ENCODE measurements at places on chromosomes 6 and 20.
A peak's percentile ranks its signal among the peaks of the same experiment; 100 is the strongest.

GRCh38 chr20:1628621-1629020 lies 8.8 kb upstream of the SIRPB1 start:
- DNase-seq, result no peak

GRCh38 chr6:75205776-75206575 lies at the start of gene COL12A1:
Gene COL12A1, minus strand, starts transcription at chr6:75206053. Its CDS starts 3,261 bp downstream, at chr6:75202792.
- no peak for DNase-seq

GRCh38 chr6:129696028-129696418 lies 14.0 kb downstream of the ARHGAP18 start:
- no peak for DNase-seq

- peak; percentile 26 for DNase-seq
These were observed 1.8 kb downstream of the RPL10A start for GRCh38 chr6:35469751-35470662.

DNA sequence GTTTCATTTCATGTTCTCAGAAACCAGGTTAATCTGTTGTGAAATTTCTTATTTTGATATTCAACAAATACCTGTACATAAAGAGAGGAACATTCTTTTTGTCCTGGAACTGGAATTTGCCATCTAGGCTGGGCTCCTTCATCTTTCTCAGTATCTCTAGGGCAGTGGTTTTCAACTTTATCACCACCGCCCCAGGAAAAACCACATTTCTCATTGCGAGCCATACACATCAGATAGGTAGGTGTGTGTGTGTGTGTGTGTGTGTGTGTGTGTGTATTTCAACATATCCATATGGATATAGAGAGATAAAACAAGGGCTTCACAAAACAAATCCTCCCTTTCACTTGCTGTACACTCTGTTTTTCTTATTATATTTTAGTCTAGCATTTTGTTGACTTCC lies 24.1 kb downstream of the BFSP1 start:
- no peak for DNase-seq

DNA sequence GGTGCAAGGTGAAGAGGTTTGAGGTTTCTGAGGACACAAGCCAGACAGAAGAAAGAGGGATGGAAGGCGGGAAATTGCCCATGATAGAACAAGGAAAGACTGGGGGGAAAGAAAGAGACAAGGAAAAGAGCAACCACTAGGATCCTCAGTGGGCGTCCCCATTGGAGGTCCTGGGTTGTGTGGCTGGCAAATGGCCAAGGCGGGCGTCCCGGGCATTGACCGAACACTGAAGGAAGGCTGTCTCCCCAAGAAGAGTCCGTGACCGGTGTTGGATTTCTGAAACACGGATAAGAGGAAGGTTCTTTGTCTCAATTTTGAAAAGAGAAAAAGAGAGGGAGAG lies 746.6 kb upstream of the ADGRB3 start:
- no peak for DNase-seq

- no peak for DNase-seq
These were observed 157.5 kb downstream of the CEBPB start for GRCh38 chr20:50348096-50348495.

DNA sequence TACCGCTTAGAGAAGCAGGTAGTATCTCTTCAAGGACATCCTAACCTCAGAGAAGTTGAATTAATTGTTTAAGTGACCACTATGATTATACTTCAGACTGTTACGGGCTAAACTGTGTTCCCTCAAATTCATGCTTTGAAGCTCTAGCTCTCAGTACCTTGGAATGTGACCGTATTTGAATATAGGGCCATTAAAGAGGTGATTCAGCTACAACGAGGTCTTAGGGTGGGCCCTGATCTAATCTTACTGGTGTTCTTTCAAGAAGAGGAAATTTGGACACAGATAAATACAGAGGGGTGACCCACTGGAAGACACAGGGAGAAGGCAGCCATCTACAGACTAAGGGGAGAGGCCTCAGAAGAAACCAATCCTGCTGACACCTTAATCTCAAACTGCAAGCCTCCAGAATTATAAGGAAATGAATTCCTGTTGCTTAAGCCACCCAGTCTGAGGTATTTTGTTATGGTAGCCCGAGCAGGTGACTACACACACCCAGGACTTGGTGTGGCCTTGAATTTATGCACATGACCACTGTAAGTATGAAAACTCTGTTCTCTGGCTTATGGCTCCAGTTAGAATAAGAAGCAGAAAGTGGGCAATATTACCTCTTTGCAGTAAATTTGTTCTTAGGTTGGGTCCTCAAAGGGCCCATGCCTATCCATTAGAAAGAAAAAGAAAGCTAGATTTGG lies 249.1 kb downstream of the DHX35 start:
- DNase-seq, result no peak

GRCh38 chr6:13355043-13355945 lies 27.0 kb upstream of the TBC1D7 start:
- no peak for DNase-seq

DNA sequence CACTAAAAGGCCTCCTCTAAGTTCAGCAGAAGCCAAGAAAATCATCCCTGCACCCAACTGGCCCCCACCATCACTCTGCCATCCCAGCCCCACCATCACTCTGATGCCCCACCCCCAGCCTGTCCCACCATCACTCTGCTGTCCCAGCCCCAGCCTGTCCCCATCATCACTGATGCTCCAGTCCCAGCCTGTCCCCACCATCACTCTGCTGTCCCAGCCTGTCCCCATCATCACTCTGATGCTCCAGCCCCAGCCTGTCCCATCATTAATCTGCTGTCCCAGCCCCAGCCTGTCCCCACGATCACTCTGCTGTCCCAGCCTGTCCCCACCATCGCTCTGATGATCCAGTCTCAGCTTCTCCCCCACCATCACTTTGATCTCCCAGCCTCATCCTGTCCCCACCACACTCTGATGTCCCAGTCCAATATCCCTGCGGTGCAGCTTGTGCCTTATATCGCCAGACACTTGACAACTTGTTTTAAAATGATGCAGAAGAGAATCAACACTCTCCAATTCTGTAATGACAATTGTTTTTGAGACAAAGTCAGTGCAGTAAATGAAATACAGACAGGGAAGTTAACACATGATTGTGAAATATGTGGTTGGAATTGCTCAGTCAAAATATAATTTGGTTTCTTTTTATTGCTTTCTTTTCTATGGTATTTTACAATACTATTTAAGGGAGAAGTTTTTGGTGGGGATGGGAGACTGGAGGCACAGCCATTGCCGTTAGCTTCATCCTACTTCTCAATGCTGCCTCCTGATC lies 100.8 kb downstream of the TNFAIP3 start:
- DNase-seq, result no peak

GRCh38 chr20:47016068-47016664 lies 121.5 kb downstream of the EYA2 start:
- DNase-seq, result no peak

DNA sequence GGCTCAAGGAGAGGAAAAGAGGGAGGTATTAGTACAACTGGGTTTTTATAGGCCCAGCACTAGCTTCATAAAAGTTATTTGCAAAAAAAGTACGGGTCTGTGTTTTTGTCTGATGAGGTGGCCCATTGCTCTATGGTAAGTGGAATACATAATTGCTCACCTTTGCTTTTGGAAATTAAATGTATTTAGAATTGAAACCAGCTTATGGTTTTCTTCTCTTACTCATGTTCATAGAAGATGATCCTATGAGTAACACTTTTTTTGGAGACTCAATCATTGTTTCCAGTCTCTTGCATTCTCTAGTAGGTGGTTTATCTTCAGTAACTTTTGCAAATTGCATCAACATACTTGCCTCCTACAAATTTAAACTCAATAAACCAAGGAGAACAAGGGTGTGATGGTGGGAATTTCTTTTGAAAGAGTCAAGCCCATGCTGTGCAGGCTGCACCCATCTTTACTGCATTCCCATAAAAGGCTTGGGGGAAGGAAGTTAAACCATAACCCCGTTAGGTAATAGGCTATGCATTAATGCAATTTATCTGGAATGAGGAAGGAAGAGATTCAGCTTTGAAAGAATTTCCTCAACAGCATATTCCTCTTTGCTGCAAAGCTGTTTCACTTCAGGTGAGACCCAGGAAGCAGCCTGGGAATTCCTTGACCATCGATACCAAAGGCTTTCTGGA lies 48.5 kb upstream of the EDN1 start:
- DNase-seq, result no peak

DNA sequence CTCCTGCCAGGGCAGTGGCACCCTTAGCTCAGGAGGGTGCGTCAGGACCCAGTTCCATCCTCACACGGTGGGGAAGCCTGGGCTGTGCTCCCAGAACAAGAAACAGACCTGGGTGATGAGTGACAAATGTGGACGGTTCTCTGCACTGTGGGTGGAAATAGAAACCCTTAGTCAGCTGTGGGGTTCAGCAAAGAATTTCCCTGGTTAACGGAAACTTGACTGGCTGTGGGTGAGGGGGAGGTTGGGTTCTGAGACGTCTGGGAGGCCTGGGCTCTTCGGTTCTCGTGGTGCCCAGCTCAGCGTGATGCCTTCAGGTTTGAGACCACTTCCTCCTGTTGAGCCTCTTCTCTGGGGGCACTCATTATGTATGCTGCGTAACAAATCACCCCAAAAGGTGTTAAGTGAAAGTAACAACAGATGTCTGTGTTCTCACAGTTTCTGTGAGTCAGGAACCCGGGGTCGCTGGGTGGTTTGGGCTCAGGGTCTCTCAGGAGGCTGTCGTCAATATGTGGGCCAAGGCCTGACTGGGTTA lies 53.1 kb upstream of the FAM83D start:
- peak; percentile 77 for DNase-seq

GRCh38 chr6:35139924-35140638 lies 1.1 kb downstream of the TCP11 start:
- DNase-seq, result peak; percentile 44

GRCh38 chr20:49313283-49313682 lies 35.4 kb upstream of the ZNFX1 start:
- DNase-seq, result no peak

DNA sequence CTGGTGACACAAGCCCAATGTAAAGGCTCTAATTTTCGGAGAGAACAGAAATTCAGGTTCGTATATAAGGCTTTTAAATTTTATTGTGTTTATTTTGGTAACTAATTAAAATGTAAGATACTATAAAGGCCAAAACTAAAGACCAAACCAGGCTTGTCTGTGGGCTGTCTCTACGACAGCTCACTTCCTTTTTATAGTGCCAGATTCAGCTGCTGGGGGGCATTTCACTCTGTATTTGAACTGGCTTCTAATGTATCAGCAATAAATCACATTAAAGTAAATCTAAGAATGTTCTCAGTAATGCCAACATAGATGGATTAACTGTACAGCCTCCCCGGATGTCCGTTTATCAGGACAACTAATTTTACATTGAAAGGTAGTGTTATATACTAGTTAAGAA lies 31.1 kb upstream of the STXBP5 start:
- no peak for DNase-seq

DNA sequence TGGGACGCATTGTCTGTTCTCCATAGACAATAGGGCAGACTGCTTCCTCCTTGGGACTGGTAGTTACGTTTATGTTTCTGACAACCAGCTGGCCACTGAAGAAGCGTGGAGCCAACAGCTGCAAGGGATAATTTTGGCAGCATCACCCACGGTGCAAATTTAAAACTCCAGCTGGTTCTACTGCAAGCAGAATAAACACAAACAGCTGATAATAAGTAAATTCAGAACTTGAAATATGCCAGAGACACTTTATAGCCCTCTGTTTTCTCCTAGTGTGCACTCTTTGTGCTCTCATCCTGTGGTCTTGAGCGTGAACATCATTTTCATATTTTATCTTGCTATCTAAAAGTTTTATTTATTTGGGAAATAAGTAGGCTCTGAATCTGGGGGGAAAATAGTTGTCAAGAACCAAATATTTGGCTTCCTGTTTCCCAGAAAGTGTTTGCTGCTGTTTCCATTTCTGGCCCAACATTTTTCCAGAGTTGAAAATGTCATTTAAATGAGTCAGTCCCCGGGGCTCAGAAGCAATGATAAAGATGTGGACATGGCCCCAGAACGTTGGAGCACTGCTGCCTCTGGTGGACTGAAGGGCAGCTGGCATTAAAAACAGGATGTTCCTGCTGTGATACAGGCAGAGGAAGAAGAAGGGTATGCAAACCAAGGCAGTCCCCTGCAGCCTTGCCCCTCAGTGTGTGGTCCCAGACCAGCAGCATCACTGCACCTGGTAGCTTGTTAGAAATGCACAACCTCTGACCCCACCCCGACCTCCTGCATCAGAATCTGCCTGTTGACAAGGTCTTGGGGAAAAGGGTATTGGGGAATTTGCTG lies 12.5 kb upstream of the THBD start:
- DNase-seq, result no peak

DNA sequence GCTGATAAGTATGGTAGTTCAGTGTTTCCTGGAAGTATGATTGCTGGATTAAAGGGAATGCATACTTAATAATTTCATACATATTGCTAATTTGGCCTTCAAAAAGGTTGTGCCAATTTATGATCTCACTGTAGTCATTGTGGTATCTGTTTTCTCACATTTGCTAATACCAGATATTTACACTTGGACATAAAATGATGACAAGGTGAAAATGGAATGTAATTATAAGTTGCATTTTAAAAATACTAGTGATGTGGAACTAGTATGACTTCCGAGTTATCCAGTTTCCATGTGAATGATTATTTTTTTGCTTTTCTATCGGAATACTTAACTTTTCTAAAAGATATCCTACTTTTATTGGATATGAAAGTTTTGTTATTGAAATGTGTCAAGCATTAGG lies 15.4 kb downstream of the RWDD1 start:
- no peak for DNase-seq

DNA sequence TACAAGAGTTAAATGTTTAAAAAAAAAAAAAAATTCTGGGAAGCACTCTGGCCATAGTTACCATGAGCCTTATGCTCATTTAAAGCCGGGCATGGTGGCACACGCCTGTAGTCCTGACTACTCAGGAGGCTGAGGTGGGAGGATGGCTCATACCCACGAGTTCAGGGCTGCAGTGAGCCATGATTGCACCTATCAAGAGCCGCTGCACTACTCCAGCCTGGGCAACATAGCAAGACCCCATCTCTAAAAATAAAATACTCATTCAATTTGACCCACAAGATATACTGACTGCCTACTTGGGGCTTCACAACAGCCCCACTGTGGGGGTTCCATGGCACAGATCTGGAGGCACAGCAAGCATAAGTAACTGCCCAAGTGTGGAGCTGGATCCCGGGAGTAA lies 112.0 kb upstream of the NFATC2 start:
- DNase-seq, result no peak

DNA sequence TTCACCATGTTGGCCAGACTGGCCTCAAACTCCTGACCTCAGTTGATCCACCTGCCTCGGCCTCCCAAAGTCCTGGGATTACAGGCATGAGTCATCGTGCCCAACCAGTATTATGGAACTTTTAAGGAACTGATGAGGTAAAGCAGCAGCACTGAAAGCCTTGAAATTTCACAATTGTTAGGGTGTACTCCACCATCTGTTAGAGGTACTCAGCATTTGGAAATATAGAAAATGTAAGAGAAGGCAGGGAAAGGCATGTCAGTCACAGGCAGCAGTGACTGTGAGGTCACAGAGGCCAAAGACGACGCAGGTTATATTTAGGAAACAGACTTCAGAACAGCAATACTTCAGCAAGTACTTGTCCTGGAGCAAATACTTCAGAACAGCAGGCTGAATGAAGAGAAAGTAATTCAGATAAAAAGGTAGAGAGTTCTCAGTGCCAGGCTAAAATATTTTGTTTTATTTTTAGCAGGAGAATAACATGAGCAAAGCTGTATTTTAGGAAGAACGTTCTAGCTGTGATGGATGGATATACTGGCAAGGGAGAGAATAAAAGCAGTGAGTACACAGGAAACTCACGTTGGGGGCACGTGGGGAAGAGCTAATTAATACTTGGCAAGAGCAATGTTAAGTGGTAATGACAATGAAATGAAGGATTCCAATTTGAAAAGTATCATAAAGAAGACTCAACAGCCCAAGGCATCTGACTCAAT lies 67.2 kb downstream of the DTNBP1 start:
- no peak for DNase-seq

- no peak for DNase-seq
These were observed 153.6 kb upstream of the UST start for GRCh38 chr6:148593130-148593812.

All from stimulated activated CD4-positive, alpha-beta T cell treated with anti-CD3 and anti-CD28 coated beads, Interleukin-4, amount 100 ng/mL, for 1 hour (primary cell).